Mesenteric fat pad (tissue), 1 donor: ENCODE measurements at places on chromosomes 2 and 18. TPM values are rescaled to one million over a fixed set of nuclear protein-coding genes. Genes with fewer than 3 reads are reported as not detected.

Gene FLACC1
- total RNA-seq, result 2.8 TPM

Gene MEIS1
- 31.7 TPM for total RNA-seq

Gene GLS
- 116 TPM for total RNA-seq

Gene SPP2
- total RNA-seq, result not detected

Gene FHOD3
- total RNA-seq, result 5.4 TPM

Gene CD302
- 95.6 TPM for total RNA-seq

Gene CCDC141
- 6.4 TPM for total RNA-seq

Gene STAT4
- 4.1 TPM for total RNA-seq

Gene ZAP70
- 1.3 TPM for total RNA-seq
